Myocyte (in vitro differentiated cells): ENCODE measurements at places on chromosomes 3 and 15. TPM values are rescaled to one million over a fixed set of nuclear protein-coding genes. Genes with fewer than 3 reads are reported as not detected.

CHP1 gene
- total RNA-seq, result 119 and 133 TPM in 2 replicates

NME9 gene
- total RNA-seq, result not detected in 2 replicates

MUC20 gene
- 0.10 and 0.96 TPM in 2 replicates for total RNA-seq

MTMR10 gene
- 15.2 and 17.5 TPM in 2 replicates for total RNA-seq

TRIM59 gene
- total RNA-seq, result 7.9 and 8.0 TPM in 2 replicates

LRRC34 gene
- total RNA-seq, result 1.3 and 1.8 TPM in 2 replicates

IQCH gene
- 5.4 and 6.9 TPM in 2 replicates for total RNA-seq

ISLR gene
- total RNA-seq, result 0.31 and 2.2 TPM in 2 replicates

PPP1R14D gene
- not detected in 2 replicates for total RNA-seq

BCL2A1 gene
- total RNA-seq, result not detected in 2 replicates

ZBED2 gene
- not detected in 2 replicates for total RNA-seq

LINGO1 gene
- total RNA-seq, result not detected in 2 replicates

HESX1 gene
- total RNA-seq, result 0.59 and 0.73 TPM in 2 replicates

ROPN1B gene
- total RNA-seq, result not detected in 2 replicates

TMEM212 gene
- not detected in 2 replicates for total RNA-seq

- no peak for DNase-seq
Observed at GRCh38 chr3:27613846-27614500, 108.2 kb downstream of the EOMES start.

- DNase-seq, result no peak
Observed at GRCh38 chr3:98623572-98624280, 30.3 kb upstream of the CPOX start.

DNA sequence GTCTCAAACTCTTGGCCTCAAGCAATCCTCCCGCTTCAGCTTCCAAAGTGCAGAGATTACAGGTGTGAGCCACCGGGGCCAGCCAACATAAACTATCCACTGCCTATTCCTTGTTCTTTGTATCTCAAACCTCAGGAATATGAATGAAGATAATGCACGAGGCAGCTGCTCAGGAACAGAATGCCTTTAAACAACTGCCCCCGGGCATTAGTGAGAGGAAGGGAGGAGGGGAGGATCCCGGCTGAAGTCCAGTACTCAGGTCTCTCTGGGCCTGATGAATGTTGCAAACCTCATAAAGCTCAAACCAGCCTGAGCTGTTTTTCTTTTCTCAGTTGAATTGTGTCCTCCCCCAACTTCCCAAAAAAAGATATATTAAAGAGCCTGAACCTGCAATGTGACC is 26.9 kb upstream of the MTMR14 start:
- peak; percentile 67 for DNase-seq

DNA sequence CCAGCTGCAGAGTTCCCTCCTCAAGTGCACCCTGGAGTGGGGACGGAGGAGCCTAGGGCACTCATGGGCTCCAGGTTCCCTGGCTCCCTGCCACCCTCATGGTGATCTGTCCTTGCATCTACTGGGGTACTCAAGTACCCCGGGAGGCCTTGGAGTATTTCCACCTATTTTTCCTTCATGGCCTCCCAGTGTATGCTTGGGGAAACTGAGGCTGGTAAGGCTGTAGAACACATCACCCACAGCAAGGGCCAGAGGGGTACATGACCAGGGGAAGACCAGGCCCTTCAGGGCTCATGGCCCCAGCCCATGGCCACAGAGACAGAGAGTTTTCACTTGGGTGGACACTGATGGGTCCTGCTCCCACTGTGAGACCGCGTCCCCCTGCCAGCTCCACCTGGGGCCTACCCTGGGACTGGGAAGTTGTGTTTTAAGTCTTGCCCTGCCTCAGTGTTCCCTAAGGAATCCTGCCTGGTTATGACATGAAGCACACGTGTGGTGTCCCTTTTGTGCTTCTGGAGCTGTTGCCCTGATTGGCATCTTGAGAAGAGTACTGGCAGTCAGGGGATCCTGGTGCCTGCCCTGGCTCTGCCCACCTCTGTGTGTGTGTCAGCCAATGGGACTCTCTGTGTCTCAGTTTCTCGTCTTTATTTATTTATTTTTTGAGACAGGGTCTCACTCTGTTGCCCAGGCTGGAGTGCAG is 132.8 kb downstream of the TJP1 start:
- no peak for DNase-seq

DNA sequence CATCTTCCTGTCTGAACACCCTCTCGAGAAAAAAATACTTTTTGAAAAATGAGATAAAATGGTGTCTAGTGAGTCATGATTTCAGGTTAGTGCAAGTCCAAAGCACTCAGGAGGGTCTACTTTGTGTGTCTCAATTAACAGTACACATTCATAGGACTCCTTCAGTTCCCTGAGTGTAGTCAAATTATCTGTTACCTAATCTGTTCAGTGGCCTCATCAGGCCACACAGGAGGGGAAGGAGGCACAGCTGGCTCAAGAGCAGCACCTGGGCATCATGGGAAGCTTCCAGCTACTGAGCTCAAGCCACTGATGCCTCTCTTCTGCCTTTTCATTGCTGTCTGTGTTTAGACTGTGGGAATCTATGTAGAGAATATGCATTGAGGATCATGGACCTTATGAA is 341.4 kb upstream of the SGO1 start:
- DNase-seq, result no peak

DNA sequence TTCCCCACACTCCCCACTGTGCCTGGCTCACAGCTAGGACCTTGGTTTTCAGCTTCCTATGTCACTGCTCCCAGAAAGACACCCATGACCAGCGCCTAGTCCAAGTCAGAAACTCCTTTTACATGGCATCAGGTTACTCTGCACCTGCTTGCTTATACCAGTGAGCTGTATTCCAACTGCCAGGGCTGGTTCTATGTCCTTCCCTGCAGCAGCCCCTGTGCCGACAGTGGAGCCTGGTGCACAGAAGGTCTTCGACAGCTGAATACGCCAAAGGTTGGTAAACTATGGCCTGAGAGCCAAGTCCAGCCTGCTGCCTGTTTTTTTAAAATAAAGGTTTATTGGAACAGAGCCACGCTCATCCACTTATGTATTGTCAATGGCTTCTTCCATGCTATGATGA is 102.5 kb downstream of the IQSEC1 start:
- DNase-seq, result peak; percentile 84

GRCh38 chr3:173404156-173404555 is 6.6 kb downstream of the NLGN1 start:
- no peak for DNase-seq

GRCh38 chr3:57158325-57158724 is 6.8 kb downstream of the IL17RD start:
- no peak for DNase-seq

- no peak for DNase-seq
Observed at GRCh38 chr3:142624341-142625152, 28.4 kb downstream of the PLS1 start.

DNA sequence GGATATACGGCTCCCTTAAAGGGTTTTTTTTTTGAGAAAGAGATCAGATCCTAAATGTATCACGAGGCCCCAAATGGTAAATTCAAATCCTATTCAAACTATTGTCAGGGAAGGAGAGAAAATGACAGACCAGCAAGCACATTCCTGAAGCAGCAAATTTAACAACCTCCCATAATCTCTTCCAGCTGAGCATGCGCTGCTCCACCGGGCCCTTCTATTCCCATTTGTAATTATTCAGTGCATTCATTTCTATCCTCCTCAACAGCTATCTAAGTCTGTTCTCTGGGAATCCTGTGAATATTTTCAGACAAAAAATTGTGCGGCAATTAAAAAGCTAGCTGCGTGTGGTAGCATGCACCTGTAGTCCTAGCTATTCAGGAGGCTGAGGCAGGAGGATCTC is 43.2 kb downstream of the MAGI1 start:
- DNase-seq, result no peak

DNA sequence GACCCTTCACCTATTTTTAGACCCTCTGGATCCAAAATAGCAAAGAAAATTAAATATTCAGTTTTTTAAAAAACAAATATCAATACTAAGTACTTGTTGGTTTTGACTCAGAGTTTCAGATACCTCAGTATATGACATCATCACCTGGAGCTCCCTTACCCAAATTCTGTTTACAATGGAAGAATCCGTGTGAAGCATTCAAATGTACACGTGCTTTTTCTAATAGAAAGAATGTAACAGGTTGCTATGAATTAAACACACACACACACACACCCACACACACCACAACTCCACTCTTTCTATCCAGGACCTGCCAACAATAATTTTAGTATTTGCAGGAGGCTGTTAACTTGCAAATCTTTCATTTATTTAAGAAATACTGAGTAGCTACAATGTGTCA is 221.8 kb downstream of the THRB start:
- no peak for DNase-seq

DNA sequence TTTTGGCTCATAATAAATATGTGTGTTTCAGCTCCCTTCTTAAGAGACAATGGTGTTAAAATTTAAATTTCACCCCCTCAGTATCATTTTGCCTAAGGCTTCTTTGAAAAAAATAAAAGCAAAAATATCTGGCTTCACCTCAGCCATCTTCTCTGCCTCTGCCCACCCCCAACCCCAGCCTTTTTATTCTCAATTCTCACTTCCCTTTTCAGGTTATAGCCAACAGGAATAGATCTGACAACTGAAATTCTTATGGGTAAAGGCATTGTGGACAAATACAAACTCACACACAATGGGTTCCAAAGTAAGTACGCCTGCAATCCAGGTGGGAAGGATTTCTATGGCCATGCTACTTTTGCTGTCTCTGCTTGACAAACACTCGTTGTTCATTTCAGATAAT is 399.0 kb upstream of the ARRDC4 start:
- DNase-seq, result no peak

DNA sequence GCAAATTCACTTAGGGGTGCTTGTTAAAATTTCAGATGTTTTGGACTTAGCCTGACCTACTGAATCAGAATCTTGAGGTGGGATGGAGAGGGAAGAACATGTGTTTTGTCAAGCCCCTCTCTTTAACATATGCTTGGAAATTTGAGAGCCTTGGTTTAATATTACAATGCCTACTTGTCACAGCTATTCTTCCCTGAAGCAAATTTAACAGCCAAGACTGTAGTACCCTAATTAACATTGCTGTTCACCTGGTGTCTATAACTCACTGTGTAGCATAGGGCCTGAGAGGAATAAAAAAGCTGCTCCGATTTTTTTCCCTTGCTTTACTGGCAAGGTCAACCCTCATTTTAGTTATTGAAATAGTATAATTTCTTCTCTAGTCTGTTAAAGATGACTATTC is 880.1 kb downstream of the CADM2 start:
- no peak for DNase-seq

- no peak for DNase-seq
Observed at GRCh38 chr3:156323466-156323865, 203.1 kb downstream of the KCNAB1 start.

DNA sequence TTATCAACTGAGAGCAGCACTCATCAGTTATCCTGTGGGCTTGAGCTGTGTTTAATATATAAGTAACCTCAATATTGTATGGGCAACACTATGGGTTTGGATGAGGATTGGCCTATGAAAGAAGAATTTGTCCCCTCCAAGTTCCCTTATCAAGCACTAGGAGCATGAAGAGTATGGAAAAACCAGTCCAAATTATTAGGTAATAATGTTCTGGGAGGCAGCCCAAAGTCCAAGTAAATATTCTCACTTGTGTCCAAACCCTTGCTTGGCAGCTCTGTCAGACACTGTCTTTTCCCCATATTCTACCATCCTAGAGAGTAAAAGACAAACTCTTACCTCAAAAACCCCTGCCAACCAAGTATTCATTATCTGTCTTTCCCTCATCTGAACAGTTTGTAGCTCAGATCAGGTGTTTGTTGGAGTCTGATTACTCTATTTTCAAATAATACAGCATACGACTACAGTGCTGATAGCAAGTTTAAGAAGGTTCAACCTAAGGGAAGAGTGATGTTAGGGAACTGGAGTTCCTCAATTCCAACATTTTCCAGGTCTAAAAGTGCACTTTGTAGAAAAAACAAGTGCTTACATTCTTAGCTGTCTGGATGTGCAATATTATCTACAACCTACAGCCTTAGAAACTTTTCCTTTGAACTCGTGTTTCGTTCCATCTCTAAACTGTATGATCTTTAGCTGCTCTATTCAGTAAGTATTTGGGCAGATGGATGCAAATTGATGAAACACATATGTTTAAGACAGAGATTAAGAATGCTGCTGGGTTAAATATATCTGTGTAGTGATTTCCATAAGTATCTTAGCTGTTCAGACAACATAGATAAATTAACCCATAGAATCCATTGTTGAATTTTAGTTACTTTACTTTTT is 89.7 kb upstream of the PHLDB2 start:
- no peak for DNase-seq

- DNase-seq, result no peak
Observed at GRCh38 chr3:188841906-188842305, 329.9 kb upstream of the TPRG1 start.

DNA sequence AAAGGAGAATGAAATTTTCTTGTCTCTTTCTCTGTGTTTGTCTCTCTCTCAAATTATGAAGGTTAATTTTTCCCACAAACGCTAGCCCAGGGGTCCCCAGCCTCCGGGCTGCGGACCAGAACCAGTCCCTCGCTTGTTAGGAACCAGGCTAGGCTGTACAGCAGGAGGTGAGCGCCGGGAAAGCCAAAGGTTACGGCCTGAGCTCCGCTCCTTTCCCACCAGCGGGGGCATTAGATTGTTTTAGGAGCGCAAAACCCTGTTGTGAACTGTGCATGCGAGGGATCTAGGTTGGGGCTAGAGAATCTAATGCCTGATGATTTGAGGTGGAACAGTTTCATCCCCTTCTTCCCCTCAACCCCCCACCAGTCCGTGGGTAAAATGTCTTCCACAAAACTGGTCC is 74.7 kb upstream of the ZNF385D start:
- no peak for DNase-seq

GRCh38 chr3:113754494-113755159 is 7.8 kb downstream of the ATP6V1A start:
- no peak for DNase-seq

DNA sequence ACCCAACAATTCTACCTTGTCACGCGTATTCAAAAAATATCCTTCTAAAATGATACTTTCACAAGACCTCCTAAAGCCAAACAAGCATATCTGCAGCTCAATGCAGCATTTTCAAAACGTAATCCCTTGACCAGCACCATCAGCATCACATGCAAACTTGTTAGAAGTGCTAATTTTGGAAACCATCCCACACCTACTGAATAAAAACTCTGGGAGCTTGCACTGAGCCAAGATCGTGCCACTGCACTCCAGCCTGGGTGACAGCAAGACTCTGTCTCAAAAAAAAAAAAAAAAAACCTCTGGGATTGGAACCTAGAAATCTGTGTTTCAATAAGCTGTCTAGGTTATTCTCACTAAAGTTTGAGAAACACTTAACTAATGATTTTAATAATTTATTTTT is 223.3 kb upstream of the CCDC54 start:
- DNase-seq, result no peak

- DNase-seq, result no peak
Observed at GRCh38 chr3:140185375-140185774, 250.4 kb downstream of the CLSTN2 start.

DNA sequence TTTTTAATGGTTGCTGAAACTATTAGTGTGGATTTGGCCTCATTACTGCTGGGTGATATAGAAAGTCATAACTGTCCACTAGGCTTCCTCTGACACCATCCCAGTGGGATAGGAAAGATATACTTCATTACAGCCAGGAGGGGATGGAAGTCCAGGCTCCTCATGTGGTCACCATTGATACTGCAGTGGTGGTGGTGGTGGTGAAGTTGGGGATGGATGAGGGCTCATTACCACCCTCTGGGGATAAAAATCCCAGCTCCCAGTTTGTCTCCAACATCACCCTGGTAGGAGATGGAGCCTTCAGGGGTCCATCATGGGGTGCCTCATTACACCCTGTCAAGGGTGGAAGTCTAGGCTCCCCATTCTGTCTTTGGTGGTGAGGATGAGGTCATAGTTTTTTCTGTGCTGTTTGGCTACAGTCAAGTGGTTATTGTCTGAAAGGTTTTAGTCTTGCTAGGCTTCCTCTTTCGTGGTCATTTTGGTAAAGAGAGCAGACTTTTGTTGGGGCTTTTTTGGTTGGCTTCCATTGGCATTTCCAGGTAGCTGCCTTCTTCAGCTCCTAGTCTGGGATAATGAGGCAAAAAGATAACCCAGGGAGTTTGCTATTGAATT is 30.1 kb upstream of the FILIP1L start:
- DNase-seq, result no peak
